Inflammatory macrophage treated with lipopolysaccharide for 1 hour (primary cell): ENCODE measurements at places on chromosomes 12 and 14.

DNA sequence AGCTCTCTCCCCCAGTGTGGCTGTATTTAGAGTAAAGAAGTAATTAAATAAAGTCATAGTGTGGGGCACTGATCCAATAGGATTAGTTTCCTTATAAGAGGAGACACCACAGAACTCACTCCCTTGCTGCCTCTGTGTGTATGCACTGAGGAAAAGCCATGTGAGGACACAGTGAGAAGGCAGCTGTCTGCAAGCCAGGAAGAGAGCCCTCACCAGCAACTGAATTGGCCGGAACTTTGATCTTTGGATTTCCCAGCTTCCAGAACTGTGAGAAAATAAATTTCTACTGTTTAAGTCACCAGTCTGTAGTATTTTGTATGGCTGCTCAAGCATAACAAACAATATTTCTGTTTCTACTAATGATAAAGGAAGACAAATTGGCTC lies 368.7 kb upstream of the PRICKLE1 start:
- no peak for DNase-seq

GRCh38 chr12:62787023-62787422 lies 147.9 kb downstream of the PPM1H start:
- no peak for DNase-seq

GRCh38 chr12:29282031-29282816 lies 98.7 kb downstream of the ERGIC2 start:
- peak; percentile 23 for DNase-seq

GRCh38 chr12:52257074-52257551 lies 17.3 kb upstream of the KRT86 start:
- DNase-seq = no peak

GRCh38 chr14:51140338-51140737 lies 45.4 kb upstream of the TRIM9 start:
- no peak for DNase-seq
